BJ (cell line): ENCODE measurements at places on chromosomes 2 and 18. TPM values are rescaled to one million over a fixed set of nuclear protein-coding genes. Genes with fewer than 3 reads are reported as not detected.

- no peak for DNase-seq
These were observed 132.7 kb downstream of the ALPK2 start for GRCh38 chr18:58496231-58496630.

GRCh38 chr2:155643056-155643775 lies 689.3 kb downstream of the NR4A2 start:
- no peak for DNase-seq

The LOXHD1 gene
- not detected in 2 replicates for polyA plus RNA-seq

The DAW1 gene
- 0.10 TPM in 1 of 2 replicates, not detected in the other for polyA plus RNA-seq

The UGT1A8 gene
- polyA plus RNA-seq, result not detected in 2 replicates

The VWA3B gene
- not detected in 2 replicates for polyA plus RNA-seq

The SGO2 gene
- 3.2 and 7.3 TPM in 2 replicates for polyA plus RNA-seq

- DNase-seq, result no peak
These were observed 94.9 kb upstream of the MGAT4A start for GRCh38 chr2:98825858-98826257.

The RTTN gene
- polyA plus RNA-seq, result 5.4 and 8.2 TPM in 2 replicates

DNA sequence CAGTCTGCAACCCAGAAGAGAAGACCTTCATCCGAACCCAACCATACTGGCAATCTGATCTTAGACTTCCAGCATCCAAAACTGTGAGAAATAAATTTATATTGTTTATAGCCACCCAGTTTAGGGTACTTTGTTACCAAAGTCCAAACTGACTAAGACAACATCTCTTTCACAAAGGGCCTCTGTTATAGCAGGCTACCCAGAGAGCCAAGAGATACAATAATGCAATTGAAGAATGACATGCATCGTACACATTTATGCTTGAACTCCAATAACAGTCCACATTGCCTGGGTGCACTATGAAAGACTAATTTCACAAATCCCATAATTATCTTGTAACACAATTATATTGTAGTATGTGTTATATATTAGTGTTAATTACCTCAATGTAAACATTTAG lies 39.1 kb upstream of the ANKRD44 start:
- no peak for DNase-seq

- DNase-seq, result no peak
These were observed 37.0 kb downstream of the DAW1 start for GRCh38 chr2:227908266-227909054.

DNA sequence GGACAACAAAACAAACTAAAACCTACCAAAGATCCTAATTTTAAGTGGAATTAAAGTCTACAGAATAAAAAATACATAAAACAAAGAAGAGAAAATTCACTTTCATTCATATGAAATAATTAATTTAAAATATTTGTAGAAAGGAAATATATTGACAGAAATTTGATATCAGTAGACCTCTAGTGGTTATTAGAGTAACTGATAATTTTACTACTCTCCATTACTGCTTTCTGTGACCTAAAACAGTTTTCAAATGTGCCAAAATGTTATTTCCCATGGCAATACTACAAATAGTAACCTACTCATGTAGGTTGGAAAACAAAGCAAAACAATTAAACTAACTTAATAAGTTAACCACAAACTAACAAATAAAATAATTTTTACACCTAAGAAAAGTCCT lies 147.1 kb downstream of the NOL4 start:
- no peak for DNase-seq

GRCh38 chr2:85549826-85550225 lies 10.9 kb downstream of the MAT2A start:
- DNase-seq, result peak; percentile 81

- DNase-seq, result peak; percentile 68
These were observed 100.4 kb upstream of the FZD5 start for GRCh38 chr2:207869784-207870778.

The PTPN4 gene
- 11.8 and 21.2 TPM in 2 replicates for polyA plus RNA-seq

- no peak for DNase-seq
These were observed 32.6 kb downstream of the LAMA3 start for GRCh38 chr18:23721696-23722480.

The ERFE gene
- 1.2 and 2.9 TPM in 2 replicates for polyA plus RNA-seq

- DNase-seq, result no peak
These were observed 105.0 kb upstream of the HAAO start for GRCh38 chr2:42897358-42897757.

DNA sequence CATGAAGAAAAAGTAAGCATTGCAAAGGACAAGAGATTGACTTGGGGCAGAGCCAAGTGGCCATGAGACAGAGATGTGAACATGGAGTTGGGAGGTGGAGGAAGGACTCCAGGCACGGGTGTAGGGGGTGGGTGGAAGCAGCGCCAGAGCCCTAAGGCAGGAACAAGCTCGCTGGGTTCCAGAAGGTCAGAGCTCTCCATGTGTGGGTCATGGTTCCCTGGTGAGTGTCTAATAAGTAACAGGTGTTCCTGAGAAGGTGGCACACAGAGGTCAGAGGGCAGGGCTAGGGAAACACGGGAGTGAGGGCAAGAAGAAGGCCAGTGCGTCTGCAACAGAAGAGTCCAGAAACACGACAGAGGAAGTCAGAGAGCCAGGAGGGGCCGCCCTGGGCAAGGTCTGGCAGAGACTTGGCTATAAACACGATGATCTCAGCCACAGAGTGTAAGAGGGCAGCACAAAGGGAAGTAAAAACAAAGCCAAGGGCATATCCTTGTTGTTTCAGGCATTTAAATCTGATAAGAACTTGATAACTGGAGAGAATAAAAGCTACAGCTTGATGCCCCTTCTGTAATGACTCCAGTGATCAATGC lies 260.8 kb downstream of the TGIF1 start:
- no peak for DNase-seq

DNA sequence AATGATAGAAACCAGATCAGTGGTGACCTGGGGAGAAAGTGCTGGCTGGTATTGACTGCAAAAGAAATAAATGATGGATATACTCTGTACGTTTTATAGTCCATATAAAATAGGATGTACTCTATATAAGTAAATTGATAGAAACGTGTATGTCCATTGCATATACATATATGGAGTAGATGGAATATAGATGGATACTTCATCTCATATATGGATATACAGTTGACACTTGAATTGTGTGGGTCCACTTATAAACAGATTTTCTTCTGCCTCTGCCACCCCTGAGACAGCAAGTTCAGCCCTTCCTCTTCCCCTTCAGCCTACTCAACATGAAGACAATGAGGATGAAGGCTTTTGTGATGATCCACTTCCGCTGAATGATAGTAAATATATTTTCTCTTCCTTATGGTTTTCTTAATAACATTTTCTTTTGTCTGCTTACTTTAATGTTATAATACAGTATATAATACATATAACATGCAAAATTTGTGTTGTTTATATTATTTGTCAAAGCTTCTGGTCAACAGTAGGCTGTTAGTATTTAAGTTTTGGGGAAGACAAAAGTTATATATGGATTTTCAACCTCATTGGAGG lies 76.1 kb upstream of the MYCN start:
- no peak for DNase-seq

- DNase-seq, result no peak
These were observed 24.3 kb downstream of the HDLBP start for GRCh38 chr2:241291153-241291552.

GRCh38 chr2:75390169-75390568 lies 170.6 kb downstream of the EVA1A start:
- no peak for DNase-seq

- DNase-seq, result no peak
These were observed 617.6 kb downstream of the CPS1 start for GRCh38 chr2:211174021-211174420.

The OTOS gene
- not detected in 2 replicates for polyA plus RNA-seq

- no peak for DNase-seq
These were observed 95.3 kb downstream of the EIPR1 start for GRCh38 chr2:3282056-3282998.

- DNase-seq, result no peak
These were observed 8.4 kb downstream of the GBX2 start for GRCh38 chr2:236159778-236160170.

DNA sequence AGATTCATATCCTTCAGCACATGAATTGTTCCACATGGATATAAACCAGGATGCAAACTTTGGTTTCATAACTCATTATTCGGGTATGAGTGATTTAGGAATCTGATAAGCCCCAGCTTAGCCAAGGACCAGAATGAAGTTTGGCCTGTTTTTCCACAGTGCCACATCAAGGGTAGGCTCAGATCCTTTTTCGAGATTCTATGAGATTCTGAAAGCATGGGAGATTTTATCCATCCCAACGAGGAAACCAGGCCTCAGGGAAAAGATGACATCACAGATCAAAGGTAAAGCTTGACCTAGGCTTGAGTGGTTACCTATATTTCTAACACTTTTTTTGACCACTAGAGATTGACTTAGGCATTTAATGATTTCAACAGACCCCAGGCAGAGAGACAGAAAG lies 590.8 kb upstream of the PKDCC start:
- no peak for DNase-seq

The CCT7 gene
- 254 and 285 TPM in 2 replicates for polyA plus RNA-seq

- DNase-seq, result no peak
These were observed 104.4 kb upstream of the SERPINE2 start for GRCh38 chr2:224143526-224143925.

- DNase-seq, result no peak
These were observed 378.2 kb downstream of the STK39 start for GRCh38 chr2:167869200-167869599.

The SERPINB13 gene
- polyA plus RNA-seq, result not detected in 2 replicates

The SPC25 gene
- 4.8 and 9.5 TPM in 2 replicates for polyA plus RNA-seq

DNA sequence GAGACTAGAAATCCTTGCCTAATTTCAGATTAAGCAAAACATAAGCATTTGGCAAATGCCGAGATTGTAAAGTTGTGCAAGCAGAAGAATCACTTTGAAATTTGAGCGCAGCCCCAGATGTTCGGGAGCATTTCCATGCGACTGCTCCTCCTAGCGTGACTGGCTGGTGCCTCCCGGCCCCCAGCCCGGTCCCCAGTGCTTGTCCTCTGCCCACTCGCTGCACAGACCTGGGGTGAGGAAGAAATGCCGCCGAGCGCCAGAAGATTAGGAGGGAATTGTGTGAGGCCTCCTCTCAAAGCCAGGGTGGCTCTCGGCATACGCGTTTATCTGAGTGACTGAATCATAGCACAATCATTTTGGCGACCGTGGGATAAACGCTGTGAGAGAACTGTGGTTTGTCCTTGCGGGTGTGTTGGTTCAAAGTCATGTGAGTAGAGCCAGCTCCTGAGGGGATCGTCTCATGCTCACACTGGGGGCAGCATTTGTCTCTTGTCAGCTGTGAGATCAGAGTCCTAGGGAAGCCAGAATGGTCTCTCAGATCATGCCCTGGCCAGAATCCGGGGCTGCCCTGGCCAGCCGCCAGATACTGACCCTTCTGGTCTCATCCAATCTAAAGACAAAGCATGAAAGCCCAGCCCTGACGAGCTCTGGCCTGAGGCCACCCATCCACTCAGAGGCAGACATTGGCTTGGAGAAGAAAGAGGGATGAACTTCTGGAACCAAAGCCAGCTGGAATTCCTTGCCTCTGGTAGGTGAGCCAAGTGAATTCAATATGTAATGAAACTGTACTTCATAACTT lies 189.3 kb downstream of the SH3RF3 start:
- DNase-seq, result peak; percentile 89

DNA sequence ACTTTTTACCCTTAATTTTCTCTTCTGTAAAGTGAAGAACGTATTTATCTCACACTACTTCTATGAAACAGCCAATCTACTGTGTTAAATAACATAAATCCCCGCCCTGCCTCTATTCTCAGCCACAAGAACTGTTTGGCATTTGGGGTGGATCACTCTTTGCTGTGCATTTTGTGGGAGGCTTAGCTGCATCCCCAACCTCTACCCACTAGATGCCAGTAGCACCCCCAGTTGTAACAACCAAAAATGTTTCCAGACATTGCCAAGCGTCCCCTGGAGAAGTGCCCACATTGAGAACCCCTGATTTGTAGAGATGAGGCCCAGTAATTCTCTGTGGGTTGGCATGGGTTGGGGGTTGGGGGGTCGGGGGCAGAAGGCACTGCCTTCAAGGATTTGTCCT lies 94.7 kb upstream of the BOD1L2 start:
- DNase-seq, result no peak

DNA sequence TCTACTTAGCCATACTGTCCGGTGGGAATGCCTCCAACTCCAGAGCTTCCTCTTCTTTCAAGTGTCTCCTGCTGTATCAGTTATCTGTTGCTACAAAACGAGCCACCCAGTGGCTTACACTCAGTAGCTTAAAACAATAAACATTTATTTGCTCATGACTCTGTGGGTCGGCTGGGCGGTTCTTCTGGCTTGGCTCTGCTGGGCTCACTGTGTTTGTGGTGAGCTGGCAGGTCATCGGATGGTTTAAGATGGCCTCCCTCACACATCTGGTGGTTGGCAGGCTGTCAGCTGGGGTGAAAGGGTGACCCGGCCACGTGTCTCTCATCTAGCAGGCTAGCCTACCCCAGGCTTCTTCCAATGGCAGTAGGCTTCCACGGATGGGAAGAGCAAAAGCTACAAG lies 122.4 kb upstream of the SLC1A4 start:
- peak; percentile 79 for DNase-seq

- no peak for DNase-seq
These were observed 15.2 kb upstream of the TMEM37 start for GRCh38 chr2:119416299-119416923.

DNA sequence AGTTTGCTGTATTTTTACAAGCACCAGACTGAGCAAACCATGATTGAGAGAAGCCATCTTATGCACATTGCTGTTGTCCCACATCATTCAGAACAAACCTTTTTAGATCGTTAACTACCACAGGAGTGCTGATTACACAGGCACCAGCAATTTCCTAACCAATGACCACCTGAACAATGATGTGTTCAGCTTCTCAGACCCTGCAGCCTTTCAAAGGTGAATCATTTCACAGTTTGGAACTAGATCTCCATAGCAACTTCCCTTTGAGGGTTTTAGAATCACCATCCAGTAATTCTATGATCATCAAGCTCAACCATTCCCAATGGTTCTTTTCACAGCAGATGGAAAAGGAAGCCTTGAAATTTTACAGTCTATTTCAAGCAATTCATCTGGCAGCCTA lies 71.4 kb downstream of the OLA1 start:
- DNase-seq, result no peak

DNA sequence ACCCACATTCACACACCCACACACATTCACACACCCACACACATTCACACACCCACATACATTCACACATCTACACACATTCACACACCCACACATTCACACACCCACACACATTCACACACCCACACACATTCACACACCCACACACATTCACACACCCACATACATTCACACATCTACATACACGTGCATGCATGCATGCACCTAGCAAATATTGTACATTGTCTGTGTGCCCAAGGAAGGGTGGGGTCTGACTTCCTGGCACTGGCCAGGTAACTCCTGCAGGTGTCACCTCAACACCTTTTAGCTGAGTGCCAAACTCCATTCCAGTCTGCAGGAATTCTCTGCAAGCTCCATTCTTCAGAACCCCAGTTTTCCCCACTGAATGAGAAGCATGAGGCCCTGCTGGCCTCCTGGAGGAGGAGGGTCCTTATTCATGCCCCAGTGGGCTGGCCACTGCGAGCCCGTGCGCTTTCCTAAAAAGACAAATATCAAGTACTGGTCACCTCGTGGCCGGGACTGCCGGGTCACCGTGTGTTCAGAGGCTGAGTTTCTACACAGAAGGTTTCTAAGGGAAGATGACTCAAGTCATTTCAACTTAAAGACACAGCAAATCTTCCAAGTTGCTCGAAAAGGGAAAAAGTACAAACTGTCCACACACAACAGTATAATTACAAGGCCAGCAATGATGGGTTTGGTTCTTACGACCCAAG lies 131.5 kb downstream of the HDAC4 start:
- no peak for DNase-seq

- DNase-seq, result no peak
These were observed 13.0 kb downstream of the HDAC4 start for GRCh38 chr2:239387811-239388210.

The RESP18 gene
- not detected in 2 replicates for polyA plus RNA-seq

- no peak for DNase-seq
These were observed 9.2 kb upstream of the TMEM247 start for GRCh38 chr2:46470114-46470628.

The SLC23A3 gene
- polyA plus RNA-seq, result 1.1 and 1.3 TPM in 2 replicates

GRCh38 chr2:180722551-180723239 lies 257.7 kb upstream of the UBE2E3 start:
- peak; percentile 37 for DNase-seq
